ENCODE measurements at places on chromosomes 16 and 17. TPM values are rescaled to one million over a fixed set of nuclear protein-coding genes. Genes with fewer than 3 reads are reported as not detected.

DNA sequence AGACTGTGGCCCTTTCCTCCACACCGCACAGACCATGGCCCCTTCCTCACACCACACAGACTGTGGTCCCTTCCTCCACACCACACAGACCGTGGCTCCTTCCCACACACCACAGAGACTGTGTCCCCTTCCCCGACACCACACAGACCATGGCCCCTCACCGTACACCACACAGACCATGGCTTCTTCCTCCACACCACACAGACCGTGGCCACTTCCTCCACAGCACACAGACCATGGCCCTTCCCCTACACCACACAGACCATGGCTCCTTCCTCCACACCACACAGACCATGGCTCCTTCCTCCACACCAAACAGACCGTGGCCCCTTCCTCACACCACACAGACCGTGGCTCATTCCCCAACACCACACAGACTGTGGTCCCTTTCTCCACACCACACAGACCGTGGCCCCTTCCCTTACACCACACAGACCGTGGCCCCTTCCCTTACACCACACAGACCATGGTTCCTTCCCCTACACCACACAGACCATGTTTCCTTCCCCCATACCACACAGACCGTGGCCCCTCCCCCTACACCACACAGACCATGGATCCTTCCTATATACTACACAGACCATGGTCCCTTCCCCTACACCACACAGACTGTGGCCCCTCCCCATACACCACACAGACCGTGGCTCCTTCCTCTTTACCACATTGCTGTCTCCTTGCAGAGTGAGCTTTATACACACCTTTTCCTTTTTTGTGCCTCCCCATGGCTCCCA lies 297.5 kb upstream of the FOXF1 start:
- no peak for DNase-seq

GRCh38 chr16:67431775-67432505 lies 1.0 kb downstream of the HSD11B2 start:
- DNase-seq = no peak

The HLF gene
- total RNA-seq = not detected

DNA sequence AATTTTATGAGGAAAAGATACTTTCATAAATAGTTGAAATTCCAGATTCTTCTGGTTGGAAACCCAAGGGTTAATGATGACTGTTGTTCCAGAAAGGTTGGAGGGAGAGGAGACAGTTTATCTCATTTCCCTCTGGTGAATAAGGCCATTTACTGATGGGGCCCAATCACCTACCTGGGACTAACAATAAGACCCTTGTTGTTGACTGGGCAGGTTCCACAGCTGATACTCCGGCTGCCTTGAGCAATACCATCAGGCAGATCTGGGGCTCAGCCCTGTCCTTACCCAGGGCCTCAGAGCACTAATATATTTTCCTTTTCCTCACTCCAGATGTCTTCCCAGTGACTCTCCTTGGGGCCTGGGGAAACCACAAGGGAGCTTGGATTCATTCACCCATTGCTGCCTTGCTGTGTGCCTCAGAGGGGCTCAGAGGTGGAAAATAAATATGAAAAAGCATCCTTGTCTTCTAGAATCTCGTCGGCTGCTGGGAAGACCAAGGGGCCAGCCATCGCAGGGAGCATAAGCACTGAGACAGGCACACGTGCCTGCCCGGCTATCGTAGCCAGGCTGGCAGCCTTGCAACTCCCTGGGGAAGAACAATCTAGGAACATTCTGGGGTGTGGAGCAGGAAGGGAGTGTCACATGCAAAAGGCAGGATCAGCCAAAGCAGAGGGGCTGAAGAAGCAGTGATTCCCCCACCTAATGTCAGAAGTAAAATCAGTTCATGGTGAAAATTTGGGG lies 54.4 kb downstream of the MPRIP start:
- DNase-seq = no peak

DNA sequence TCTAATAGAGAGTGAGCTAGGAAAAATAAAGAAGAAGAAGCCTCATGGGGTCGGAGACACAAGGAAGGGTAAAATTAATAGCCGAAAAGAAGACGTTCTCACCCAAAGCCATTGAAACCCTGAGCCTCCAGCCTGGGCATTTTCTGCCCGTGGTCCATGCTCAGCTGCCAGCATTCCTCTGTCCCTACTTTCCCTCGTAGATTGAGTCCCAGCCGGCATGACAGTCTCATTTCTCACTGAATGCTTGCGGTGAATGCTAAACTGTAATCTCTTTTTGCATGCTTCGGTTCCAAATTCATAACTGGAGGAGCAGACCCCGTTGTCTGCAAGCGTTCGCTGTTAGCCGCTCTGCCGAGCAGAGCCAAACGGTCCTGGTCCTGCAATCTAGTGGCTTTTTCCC lies 54.0 kb upstream of the COX10 start:
- DNase-seq = no peak

Measured in SJSA1 (cell line).